ENCODE measurements at places on chromosomes 1 and 21.

DNA sequence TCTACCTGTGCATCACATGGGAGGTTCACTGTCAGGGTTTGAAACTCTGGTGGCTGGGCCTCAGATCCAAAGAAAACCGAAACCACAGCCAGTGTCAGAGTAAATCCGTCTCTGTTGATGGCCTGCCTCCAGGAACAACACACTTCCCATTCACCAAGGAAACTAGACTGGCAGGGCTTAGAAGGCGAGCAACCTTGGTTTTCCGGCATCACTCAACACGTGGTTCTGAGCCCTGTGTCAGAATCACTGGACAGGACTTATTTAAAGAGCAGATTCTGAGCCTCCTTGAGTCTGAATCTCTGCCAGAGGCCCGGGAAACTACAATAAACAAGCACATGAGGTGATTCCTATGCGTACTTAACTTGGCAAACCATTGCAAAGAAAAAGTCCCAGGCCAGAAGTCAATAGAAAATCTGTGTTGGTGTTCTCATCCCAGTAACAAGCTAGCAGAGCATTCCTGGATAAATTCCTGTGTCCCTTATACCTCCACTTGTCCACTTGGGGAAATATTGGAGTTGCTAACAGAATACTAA is 70.0 kb downstream of the KCTD3 start:
- no peak for DNase-seq

DNA sequence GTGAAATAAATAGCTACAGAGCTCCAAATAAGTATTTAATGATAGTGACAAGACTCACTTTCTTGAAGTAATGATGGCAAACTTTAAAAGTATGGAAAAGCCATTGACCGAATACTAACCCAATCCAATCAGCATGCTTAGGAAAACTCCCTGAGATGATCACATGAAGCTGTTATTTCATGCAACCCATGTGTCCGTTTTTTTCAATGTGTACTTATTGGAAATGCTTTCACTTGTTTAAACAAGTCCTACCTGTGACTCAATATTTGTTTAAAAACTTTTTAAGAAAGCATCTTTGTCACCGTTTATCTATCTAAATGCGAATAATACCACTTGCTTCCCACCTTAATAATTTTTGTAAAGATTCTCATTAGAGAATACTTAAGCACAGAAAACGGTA is 185.8 kb downstream of the NRIP1 start:
- DNase-seq = no peak

DNA sequence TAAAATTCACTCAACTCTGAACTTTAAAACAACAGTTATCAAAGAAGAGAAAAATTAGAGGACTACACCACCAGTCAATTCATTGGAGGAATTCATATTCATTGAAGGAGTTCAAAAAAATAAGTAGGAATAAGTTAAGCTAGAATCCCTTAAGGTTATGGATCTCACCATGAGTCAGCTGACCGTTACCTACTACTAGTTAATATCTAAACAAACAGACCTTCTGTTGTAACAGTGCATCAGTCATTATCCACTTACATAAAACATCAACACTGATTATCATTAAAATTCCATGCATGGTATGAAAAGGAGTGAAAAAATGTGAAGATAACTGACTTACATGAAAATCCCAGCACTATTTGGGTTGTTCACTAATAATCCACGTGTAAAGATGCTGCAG is 44.9 kb downstream of the FOXJ3 start:
- DNase-seq = no peak

GRCh38 chr1:96465441-96465840 is 256.1 kb upstream of the PTBP2 start:
- no peak for DNase-seq

DNA sequence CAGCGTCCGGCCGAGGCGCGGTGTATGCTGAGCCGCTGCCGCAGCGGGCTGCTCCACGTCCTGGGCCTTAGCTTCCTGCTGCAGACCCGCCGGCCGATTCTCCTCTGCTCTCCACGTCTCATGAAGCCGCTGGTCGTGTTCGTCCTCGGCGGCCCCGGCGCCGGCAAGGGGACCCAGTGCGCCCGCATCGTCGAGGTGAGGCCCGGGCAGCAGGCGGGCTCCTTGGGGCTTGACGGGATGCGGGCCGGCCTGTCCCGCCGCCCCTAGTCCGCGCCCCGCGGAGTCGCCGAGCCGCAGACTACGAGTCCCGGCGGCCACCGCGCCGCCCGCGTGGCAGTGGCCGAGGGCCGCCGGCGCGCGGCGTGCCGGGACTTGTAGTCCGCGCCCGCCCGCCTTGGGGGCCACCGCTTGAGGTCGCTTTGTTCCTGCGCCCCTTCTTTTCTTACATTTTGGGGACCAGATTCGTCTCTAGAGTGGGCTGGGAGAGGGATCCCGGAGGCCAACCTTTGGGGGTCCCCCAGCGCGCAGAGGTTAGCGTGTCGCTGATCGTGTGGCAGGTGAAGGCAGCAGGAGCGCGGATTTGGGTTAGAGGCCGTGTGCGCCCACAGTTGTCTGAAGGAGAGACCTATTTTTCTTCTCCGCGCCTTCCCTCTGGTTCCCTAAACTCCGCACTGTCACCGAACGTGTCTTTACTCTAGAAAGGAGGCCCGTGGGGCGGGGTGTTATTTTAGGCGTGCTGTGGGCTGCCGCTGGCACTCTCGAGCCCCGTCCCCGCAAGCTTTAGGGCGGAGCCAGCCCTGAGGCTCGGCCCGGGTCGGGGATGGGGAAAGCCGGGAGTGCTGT is 553 bp downstream of the CMPK1 start:
- no peak for DNase-seq

- no peak for DNase-seq
Observed at GRCh38 chr1:82463951-82464350, 663.2 kb downstream of the ADGRL2 start.

DNA sequence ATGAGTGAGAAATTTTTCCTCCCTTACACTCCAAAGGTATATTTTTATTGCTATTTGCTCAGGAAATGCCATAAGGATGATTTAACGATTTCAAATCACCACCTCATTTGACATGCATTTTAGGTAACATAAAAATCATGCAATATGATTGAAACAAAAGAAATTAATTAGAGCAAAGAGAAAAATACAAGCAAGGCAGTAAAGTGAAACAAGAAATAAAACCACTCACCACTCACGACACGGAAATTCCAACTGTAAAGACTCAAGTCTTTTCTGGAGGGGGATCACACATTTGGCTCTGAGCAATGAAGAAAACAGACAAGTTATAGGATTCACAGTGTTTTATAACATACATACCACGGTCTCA is 86.8 kb upstream of the ARHGAP29 start:
- DNase-seq = no peak

DNA sequence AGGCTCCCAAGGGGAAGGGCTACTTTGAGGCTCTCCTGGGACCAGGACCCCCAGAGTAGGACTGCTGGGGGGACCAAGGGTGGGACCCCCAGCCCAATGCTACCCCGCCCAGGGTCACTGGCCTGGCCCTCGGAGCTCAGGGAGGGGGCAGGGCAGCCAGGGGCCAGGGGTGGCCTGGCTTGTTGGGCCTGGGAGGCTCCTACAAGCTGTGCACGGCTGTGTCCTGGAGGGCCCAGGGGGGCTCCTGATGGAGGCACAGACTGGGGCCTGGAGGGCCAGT is 2.2 kb downstream of the HES4 start:
- DNase-seq = no peak

GRCh38 chr21:46509741-46510502 is 51.2 kb downstream of the DIP2A start:
- peak; percentile 42 for DNase-seq

DNA sequence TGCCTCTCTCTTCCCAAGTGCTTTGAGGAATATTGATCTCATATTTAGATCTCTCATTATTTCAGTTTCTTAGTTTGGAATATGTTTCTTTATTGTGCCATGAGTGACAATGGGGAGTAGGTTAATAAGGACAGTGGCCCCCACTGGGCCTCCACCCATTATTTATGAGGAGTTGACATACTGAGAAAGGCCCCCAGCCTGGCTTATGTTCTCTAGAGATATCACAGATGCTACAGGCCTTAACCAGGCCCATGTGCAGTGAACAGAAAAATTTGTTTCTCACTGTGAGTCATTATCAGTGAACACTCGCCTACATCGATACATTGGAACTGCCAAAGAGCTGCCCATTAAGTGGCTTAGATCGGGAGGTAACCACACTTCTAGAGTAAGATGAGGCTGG is 35.7 kb upstream of the SYT6 start:
- no peak for DNase-seq

DNA sequence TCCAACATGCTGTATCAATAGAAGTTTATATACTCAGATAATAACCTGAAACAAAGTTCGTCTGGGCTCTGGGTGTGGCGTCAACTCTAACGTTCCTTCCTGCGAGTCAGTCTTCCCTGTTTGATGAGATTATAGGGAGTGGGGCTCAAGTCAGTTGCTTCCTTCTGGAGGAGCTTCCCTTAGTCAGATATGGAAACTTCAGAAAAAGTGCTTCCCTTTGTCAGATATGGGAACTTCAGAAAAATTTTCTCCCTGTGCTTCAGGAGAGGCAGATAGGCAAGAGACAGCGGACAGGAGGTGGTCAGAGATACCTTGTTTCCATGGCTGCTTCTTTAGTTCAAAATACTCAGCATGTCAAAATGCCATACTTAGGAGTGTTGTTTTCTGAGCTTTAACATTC is 51.1 kb upstream of the PRDX6 start:
- no peak for DNase-seq

GRCh38 chr1:93814059-93814794 is 64.8 kb downstream of the DNTTIP2 start:
- no peak for DNase-seq

- no peak for DNase-seq
Observed at GRCh38 chr1:11156963-11157362, 32.2 kb upstream of the ANGPTL7 start.

DNA sequence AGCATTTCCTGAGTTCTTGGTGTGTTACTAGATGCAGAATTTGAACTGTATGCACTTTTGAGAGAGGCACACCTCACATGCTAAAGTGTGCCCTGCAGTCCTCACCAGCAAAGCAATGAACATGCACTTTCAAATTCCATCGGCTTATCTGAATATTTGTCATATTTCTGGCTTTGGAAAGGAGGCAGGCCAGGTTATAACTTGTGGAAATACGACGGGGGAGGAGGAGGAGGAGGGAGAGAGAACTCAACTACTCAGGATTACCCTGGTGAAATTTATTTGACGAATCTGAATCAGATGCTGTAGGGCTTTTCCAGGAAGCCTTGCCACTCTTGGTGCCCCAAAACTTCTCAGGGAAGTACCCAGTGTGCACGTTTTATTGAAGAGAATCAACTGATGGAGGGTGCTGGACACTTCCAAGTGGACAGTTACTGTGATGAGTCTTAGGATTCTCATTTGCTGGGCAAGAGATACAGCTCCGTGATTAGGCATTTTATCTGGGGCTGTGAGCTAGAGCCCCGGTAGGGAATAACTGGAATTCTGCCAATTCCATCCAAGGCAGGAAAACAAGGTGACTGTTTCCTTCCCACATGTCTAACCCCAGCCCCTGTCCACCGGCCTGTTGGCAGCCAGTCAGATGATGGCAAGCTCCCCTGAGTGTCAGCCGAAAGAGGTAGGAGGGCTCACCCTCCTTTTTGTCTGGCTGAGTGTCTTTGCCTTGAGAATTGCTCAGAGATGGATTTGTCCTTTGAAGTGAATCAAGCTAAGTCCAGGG is 3.8 kb downstream of the PDPN start:
- no peak for DNase-seq
